ENCODE measurements at places on chromosomes 7 and 10.

DNA sequence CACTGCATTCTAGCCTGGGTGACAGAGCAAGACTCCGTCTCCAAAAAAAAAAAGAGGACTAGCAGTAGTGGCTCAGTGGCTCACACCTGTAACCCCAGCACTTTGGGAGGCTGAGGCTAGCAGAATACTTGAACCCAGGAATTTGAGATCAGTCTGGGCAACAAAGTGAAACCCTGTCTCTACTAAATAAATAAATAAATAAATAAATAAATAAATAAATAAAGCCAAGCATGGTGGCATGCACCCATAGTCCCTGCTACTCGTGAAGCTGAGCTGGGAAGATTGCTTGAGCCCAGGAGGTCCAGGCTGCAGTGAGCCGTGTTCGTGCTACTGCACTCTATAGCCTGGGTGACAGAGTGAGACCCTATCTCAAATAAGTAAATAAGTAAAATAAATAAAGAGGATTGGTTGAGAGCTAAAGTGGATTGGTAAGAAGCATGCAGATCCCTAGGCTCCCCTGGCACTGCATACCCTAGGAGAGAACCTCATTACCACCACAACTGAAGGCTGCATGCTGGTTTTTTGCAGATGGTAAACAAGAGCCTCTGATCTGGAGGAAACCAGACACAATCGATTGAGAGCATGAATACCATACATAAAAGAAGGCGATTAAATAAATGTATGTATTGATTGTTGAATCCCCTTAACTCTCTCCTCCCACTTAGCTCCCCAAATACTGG is 163.2 kb downstream of the REEP3 start:
- no peak for DNase-seq

DNA sequence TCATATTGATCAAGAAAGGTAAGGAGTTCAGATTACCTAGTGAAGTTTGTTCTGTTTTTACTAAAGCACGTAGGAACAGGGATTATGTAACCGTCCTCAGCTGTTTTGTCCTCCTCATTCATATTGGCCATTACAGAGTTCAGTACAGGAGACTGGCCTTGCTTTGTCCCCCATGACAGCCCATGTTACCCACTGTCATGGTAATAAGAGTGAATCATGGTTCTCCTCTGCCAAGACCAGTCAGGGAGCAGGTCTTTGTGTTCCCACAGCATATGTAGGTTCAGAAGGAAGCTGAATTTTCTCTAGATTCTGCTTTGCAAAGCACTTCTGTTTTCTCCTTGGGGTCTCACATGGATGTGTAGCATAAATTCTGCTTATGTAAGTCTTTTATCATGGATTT is 106.2 kb upstream of the GPR141 start:
- DNase-seq = no peak

- DNase-seq = no peak
Measured at GRCh38 chr7:100568896-100569844, 4.5 kb downstream of the SAP25 start.

DNA sequence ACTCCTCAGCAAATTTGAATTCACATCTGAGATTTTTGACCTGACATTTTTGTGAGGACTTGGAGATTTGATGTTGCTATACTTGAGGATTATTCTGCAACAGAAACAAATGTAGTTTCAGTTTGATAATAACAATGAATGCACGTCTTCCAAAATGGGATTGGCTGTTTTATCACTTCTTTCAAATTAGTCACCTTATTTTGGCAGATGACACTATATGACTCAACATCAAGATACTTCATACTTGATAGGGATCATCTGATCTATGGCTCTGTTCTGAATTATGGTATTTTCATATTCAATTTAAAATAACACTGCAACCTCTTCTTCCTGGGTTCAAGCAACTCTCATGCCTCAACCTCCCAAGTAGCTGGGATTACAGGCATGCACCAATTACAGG is 24.2 kb downstream of the ARL5B start:
- DNase-seq = no peak

GRCh38 chr7:36279200-36279925 is 110.3 kb upstream of the ANLN start:
- no peak for DNase-seq

DNA sequence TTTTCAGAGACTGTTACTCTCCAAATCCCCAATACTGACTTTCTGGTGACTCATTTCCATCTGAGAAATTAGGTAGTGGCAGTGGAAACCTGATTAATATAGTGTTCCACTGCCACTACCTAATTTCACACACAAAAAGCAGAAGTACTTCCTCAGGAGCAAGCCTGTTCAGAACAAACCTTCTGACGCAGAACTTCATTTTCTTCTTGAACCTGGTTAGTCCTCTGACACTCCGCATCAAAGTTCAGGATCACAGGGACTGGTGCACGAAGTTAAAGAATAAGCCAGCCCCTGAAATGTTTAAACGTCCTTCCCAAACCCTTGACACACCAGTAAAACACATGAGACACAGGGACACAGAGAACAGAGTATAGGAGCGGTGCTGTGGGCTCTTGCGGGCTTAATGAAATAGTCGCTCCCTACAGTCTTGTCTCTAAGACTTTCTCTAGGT is 4.4 kb downstream of the WDR91 start:
- peak; percentile 16 for DNase-seq

DNA sequence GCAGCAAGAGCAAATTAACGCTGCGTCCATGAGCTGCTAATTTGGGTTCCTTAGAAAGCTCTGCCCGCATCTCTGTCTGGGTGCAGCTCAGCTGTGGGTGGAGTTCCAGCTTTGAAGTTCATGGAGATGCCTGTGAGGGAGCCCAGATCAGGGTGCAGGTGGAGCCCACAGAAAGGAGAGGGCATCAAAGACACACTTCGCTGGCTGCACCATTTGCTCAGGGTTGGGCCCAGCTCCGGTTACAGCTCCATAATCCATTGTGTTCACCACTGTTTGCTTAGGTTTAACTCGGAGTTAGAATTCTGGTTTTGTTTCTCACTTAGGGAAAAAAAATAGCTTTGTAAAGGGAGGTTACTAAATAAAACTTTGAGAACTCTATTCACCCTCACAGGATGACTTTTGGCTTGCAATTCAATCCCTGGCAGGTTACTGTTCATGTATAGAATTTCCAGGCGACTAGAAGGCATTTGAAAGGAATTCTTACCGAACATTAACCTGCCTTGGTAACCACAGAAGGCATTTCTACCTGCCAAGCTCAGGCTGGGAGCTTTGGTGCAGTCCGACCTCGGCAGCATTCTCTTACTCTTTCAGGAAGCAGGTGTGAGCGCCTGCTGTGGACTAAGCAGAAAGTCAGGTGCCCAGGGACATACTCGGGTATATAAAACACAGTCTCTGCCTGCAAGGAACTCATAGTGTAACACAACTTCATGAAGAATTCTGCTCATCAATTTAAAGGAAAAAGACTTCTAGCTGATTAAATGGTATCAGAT is 179.5 kb upstream of the RNF32 start:
- DNase-seq = no peak

- no peak for DNase-seq
Measured at GRCh38 chr10:124680675-124681074, 63.5 kb downstream of the FAM53B start.

DNA sequence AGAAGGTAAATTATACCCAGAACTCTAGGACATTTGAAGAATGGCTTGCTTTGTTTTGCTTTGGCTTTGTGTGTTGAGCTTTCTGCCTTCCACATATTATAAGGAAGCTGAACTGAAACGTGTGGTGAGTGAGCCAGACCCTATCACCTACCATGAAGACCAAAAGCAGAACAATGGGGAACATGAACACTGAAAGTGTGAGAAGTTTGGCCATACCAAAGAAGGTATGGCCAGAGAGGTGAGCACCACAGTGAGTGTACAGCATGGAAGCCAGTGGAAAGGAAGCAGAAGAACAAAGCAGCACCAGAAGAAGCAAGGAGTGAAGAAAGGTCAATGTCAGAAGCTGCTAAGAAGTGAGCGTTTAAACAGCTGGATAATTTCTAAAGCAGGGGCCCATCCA is 59.7 kb upstream of the CCDC71L start:
- DNase-seq = no peak

DNA sequence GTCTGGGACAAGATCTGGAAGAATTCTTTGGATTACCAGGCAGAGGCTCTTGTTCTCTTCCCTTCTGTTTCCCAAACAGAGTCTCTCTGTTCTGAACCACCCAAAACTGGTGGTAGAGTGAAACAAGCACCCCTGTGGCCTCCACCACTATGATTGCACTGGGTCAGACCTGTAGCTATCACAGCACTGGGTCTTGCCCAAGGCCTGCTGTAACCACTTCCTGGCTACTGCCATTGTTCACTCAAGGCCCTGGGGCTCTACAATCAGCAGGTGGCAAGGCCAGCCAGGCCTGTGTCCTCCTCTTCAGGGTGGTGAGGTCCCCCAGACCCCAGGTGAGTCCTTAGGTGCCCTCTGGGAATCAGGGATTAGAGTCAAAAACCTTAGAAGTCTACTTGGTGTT is 4.1 kb upstream of the LRRC17 start:
- no peak for DNase-seq

- DNase-seq = no peak
Measured at GRCh38 chr10:72315611-72316385, 38.9 kb downstream of the DNAJB12 start.

DNA sequence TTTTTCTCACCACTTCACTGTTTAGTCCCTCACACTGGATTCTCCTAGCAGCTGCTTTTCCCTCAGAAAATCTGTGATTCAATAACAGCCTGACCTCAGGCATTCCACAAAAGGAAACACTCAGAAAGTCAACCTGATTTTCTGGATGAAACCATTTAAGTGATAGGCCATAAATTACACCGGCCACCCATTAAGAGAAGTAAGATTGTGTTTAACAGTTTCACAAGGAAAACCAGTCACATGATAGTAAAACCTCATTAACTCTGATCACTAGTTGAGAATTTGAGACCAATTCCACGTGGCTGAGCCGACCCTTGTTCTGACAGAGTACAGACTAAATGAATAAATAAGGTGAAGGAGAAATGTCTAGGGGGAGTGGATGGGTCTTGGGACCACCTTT is 7.7 kb downstream of the GRM8 start:
- DNase-seq = no peak

GRCh38 chr10:79185796-79186374 is 117.1 kb downstream of the ZMIZ1 start:
- no peak for DNase-seq

GRCh38 chr10:88557658-88558057 is 25.5 kb downstream of the RNLS start:
- DNase-seq = no peak

DNA sequence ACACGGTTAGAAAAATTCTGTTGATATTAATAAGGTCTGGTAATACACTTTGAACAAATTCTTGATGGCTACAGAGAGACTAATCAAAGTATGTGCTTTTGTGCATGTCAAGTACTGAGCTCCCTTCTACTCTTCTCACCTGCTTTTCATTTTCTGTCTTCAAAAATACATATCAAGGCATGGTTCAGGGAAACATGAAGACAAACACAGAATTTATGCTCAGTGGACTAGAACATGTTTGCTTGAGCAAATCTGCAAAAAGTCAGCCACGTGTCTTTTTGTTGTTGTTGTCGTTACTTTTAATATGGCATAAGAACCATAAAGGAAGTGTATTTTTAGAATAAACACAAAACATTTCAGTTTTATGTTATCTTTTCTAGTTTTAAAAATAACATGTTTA is 21.9 kb downstream of the CDK13 start:
- DNase-seq = no peak

- no peak for DNase-seq
Measured at GRCh38 chr7:50166997-50167965, 74.2 kb upstream of the ZPBP start.

GRCh38 chr10:70323138-70323696 is 39.4 kb upstream of the NPFFR1 start:
- DNase-seq = no peak

Measured in memory B cell (primary cell).